Activated CD8-positive, alpha-beta memory T cell treated with anti-CD3 and anti-CD28 coated beads, Interleukin-2, amount 50 U/mL, for 48 hours (primary cell): ENCODE measurements at places on chromosomes 2 and 18.

GRCh38 chr2:168079236-168079635 lies 168.2 kb downstream of the STK39 start:
- DNase-seq: no peak

- DNase-seq: no peak
Measured at GRCh38 chr18:48887905-48888772, 62.6 kb downstream of the SMAD7 start.

DNA sequence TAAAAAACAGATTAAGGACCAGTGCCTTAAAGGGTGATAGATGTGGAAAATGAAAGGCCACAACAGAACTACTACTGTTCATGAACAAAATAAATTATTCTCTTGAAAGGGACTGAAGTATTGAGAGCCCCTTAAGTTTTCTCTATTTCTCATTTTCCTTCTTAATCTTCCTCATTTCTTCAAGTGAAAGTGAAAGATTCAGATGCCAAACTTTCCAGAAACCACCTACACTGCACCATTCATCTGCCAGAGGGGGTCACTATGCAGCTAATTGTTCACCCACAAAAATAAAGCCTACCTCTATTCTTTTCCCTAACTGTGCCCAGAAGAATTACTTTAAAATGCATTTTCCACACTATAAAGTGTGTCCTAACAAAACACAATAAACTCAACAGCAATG lies 140.1 kb downstream of the NR4A2 start:
- DNase-seq: no peak

- DNase-seq: no peak
Measured at GRCh38 chr2:119234021-119235019, 10.7 kb downstream of the STEAP3 start.

DNA sequence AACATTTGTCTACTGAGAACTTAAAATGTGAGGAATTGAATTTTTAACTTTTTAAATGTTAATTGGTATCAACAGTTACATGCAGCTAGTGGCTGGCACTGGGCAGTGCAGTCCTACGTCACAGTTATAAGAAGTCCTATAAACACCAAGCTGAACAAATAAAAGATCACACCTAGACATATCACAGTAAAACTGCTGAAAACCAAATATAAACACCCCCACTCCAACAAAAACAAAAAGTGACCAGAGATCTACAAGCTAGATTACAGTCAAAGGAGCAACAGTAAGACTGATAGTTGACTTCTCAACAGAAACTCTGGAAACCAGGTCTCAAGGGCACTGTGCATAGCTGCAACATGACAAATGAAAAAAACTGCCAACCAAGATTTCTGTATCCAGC lies 19.4 kb downstream of the TLK1 start:
- no peak for DNase-seq

DNA sequence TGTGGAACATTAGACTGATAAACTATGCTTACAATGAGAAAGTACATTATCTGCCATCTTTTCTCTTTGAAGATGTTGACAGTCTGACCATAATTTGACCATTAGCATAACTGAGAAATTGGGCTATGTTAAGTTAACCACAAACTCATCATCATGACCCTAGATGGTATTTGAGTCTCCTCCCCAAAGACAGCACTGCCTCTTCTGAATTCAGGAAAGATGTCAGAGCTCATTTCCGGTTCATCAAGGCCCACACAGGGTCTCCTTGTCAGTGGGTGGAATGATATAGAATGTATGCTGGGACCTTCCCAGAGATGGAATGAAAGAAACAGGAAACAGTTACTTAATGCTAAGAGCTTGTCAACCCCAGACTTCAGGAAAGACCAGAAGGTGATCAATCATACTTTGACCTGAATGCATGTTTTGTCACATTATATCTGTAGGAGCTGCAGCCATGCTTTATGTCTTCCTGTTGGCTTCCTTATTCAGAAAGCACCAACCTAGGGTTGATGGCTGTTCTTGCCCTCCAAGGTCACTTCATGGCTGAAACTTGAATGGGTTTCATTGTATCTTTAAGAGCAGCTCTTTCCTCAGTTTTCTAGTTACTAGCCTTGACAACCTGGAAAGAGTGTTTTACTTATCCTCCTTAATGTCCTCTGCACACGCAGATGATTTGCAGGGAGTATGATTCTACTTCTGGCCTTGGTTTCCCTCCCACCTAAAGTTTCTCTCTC lies 99.1 kb upstream of the NEUROD1 start:
- no peak for DNase-seq

DNA sequence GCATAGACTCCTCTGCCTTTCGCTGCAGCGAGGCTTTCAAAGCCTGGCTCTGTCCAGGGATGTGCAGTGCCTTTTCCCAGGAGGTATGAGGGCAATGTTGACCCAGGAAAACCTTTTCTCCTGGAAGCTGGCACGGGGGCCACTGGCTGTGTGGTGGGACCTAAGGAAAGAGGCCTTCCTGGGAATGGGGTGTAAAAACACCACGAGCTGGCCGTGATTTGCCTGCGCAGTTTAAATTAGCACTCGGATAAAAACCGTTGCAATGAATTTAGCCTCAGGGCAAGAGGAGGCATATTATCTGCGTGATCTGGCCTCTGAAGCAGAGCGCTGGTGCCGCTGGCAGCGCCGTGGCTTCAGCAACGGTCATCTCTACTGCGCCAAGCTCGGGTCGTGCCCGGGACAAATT lies 3.0 kb downstream of the OSR1 start:
- no peak for DNase-seq

DNA sequence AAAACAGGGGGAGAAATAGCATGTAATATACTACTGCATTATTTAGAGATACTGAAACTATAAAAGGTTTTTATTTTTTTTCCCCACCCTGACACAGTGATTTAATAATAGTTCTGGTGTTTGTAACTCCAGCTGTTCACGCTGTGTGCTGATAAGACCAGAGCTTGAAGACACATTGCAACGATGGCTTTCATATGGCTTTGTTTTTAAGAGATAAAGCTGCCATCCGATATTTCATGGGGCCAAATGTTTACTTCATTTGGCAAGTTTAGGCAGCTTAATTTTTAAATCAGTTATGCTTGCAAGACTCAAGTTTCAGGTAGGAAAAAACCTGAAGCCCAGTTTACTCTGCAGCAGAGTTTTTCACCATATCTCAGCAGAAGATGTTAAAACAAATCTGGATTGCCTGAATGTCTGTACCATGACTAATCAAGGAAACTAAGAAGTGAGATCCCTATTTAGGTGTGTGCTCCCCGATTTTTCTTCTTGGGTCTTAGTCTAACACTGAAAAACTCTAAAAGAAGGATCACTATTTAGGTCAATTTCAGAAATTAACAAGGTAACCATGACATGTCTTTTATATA lies 508.6 kb downstream of the PARD3B start:
- DNase-seq: no peak

DNA sequence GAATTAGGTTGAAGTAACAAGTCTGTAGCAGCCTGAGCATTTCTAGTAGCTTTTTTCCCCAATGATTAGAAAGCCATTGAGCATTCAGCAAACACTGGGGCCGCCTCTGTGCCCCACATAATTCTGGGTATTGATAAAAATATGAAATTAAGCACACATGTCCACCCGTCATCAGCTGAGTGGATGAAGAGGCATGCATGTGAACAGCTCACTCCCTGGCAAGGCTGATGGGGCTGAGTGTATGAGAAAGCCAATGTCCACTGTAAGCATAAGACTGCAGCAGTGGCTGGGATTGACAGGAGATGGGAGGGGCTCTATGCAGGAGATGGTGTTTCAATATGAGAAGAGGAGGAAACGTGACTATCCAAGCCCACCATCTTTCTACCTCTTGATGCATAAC lies 124.4 kb upstream of the KLHL29 start:
- no peak for DNase-seq

DNA sequence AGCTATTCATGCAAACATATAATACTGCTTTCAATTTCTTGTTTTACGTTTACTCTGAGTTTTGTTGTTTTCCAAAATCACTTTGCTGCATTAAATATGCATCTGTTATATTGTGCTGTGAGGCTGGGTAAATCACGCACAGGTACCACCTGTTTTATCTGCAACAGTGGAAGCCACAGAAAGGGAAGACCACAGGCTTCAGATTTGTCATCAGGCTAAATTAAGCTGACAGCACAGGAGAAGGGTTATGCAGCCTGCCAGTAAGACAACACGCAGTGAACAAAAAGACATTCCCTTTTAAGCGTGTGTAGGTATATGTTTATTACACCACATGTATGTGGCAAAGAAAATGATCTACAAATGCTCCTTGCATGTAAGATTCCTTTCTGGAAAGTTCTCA lies 38.2 kb downstream of the ZNF516 start:
- DNase-seq: no peak

- no peak for DNase-seq
Measured at GRCh38 chr18:11256251-11256650, 106.9 kb upstream of the PIEZO2 start.

DNA sequence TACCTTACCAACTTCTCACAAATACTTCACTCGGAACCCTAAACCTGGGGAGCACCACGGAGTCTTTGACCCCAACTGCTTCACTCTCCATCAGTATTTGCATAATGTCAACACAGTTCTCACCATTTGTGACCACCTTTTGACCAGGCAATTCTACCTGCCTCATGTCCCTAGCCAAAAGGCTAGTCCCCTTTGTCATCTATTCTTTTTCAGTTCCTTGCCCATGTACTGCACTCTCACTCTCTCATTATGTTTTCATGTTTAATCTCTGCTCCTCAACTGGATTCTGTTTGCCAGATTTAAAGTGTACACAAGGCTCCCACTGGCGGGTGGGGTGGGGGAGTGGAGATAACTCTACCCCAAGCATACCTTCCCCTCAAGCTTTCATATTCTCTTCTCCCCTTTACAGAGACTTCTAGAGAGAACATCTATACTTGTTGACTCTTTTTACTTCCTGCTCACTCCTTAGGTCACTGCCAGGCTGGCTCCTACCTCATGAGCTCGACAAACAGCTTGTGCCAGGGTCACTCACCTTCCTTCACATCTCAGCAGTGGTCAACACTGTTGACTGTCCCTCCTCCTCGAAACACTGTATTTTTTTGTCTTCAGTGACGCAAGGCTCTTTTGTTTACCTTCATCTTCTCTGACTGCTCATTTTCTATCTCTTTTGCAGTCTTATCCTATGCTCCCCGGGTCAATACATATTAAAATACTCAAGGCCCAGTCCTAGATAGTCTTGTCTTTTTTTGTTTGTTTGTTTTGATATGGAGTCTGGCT lies 88.7 kb upstream of the MAP4K3 start:
- no peak for DNase-seq

- no peak for DNase-seq
Measured at GRCh38 chr2:107772353-107772752, 54.3 kb upstream of the RGPD4 start.

DNA sequence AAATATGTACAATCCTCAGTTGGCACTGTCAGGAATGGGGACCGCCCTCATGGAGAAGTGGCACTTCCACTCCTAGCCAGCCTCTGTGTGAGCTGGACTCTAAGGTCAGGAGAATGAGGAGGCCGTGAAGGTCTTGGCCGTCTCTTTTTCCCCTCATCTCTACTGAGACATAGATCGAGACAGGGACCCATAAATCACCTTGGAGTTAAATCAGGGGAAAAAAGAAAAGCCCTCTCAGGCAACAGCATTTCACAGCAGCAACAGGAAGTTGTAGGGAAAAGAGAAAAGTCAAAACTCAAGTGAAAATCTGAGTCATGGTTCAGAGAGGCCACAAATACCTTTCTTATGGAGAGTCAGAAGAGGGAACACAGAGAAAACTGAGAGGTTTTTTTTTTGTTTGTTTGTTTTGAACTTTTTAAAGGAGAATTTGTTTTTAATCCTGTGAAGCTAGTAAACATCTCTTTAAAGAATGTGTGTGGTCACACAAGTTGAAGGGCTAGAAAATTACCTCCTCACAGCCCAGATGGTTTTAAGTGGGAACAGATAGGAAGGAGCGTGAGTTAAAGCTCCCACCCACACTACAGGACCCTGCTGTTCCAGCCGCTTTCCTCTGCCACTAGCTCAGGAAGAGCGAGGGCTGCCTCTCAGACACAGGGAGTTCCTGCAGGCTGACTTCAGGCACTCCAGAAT lies 30.6 kb upstream of the CYP1B1 start:
- no peak for DNase-seq

DNA sequence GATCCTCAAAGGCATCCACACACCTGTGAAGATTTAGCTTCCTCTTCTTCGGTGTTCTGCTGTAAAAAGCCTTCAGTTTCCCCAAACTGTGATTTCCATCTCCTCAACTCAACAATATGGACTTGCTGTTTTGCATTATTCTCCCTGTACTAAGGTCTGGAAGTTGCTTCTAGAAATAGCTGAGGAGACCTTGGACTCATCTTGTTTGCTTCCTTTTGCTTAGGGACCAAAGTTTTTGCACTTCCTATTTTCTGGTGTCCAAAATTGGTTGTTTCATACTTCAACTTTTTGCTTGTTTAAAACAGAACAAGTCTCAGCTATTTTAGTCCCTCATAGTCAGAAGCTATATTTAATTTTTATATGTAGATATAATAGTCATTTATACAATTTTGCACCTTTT lies 201.9 kb upstream of the COPS8 start:
- no peak for DNase-seq

GRCh38 chr2:127107622-127107999 lies 657 bp upstream of the BIN1 start:
- peak; percentile 53 for DNase-seq

- no peak for DNase-seq
Measured at GRCh38 chr2:146229508-146230155, 1615.2 kb upstream of the ACVR2A start.

GRCh38 chr2:140154271-140154670 lies 1374.1 kb upstream of the NXPH2 start:
- no peak for DNase-seq

- DNase-seq: no peak
Measured at GRCh38 chr2:220001751-220002150, 374.3 kb downstream of the SLC4A3 start.

DNA sequence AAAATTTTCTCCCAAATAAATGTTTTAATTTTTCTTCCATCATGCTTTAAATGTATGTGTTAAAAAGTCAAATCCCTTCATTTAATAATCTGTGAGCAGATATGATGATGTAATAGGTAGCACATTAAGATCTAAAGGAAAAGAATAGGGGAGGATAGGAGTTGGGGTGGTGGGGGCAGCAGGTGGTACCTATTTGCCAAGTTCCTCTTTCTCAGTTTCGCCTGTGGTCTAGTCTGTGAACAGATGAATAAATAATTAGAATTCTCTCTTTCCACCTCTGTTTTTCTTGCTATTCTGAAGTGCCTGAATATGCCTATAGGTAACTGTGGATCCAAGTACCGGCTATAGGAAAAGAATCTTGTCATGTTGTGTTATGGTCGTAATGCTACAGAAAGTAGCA lies 152.5 kb downstream of the NRXN1 start:
- DNase-seq: no peak

- DNase-seq: no peak
Measured at GRCh38 chr2:55771612-55772011, 78.0 kb upstream of the PNPT1 start.

- no peak for DNase-seq
Measured at GRCh38 chr2:86525421-86526340, 37.6 kb downstream of the CHMP3 start.

DNA sequence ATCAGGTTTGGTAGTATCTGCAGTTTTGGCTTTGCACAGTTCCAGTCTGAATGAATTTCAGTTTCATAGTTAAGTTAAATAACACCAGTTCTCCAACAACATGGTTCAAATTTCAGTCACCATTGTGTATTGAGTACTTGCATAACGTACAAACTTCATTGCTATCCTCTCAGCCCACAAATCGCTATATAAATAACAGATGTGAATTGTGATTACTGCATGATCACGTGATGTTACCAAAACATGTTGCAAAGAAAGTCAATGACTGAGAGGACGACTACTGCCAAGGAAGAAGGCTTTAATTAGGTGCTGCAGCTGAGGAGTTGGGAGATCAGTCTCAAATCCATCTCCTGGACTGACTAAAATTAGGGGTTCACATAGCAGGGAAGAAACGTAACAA lies 48.2 kb downstream of the COL4A4 start:
- DNase-seq: no peak
